K562 (cell line): ENCODE measurements at places on chromosomes 7 and 10.
A peak's percentile ranks its signal among the peaks of the same experiment; 100 is the strongest.

- DNase-seq, result no peak
Observed at GRCh38 chr7:44046321-44047061, 2.0 kb downstream of the DBNL start.

GRCh38 chr7:110010359-110010758 is 1080.6 kb upstream of the LRRN3 start:
- DNase-seq, result no peak

DNA sequence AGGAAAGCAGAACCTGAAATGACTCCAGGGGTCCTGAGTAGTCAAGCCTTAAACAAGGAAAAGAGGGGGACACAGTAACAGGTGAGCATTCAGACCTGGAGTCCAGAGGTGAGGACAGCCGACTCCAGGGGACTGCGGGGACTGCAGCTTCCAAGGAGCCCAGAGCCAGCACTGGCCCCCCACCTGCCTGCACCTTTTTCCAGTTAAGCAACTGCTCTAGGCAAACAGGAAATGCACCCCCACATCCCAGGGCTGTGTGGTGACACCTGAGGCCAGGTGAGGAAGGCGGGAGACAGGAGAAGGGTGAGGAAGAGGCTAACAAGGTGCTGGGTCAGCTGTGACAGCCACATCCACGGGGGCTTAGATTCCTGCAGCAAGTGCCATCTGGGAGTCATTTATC is 20.1 kb upstream of the EN2 start:
- no peak for DNase-seq

DNA sequence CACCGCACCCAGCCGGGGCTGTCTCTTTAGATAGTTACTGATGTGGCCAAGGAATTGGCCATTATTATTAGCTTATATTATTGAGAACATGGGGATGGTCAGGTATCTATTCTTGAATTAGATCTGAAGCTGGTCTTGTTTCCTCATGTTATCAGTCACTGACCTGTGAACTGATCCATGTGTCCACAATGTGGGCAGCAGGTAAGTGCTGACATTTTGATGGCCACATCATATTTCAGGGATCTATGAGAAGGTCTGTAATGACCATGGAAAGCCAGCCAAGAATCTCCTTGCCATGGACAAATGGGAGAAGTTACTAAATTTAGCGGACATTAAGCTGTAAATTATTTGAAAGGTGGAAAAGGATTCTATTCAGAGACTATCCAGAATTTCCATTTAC is 61.4 kb downstream of the GBF1 start:
- no peak for DNase-seq

- no peak for DNase-seq
Observed at GRCh38 chr7:54995610-54996363, 23.0 kb upstream of the EGFR start.

GRCh38 chr10:129467359-129468064 is 471 bp downstream of the MGMT start:
- DNase-seq, result no peak

GRCh38 chr7:118872568-118872967 is 648.1 kb downstream of the ANKRD7 start:
- DNase-seq, result no peak

DNA sequence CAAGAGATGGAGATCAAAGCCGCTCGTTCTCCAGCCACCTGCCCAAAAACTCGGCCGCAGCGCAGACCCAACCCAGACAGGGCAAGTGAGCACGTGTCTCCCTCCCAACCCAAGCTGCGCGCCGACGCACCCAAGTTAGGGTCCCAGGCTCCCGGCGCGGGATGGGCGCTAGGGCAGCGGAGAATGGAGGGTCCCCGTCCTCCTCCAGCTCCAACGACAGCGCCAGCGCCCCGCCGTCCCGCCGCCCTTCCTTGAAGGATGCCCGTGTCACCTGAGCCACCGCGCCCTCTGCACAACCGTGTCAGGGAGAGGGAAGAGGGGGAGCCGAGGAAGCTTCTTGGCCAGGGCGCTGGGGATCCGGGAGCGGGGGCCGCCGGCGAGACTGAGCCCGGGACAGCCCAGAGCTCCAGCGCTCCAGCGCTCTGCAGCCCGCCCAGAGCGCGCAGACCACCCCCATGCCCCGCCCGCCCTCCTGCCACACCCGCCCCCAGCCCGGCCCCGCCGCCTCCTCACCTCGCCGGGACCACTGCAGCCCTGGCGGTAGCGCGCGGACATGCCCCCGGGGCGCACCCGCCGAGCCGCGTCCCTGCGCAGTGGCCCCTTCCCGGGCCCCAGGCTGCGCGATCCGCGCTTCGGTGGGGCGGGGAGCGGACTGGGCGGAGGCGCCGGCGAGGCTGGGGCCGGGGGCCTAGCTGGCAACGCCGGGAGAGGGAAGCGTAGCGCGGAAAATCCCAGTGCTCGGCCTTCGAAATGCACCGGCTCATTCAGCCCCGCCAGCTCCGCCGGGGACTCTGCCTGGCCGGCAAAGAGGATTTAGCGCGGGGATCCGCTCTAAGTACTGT is at the start of gene SLC16A12:
Gene SLC16A12, minus strand, starts transcription at position 424 of the 842 bp plus-strand sequence. CDS start 73,016 bp downstream, outside the sequence.
- DNase-seq, result no peak

GRCh38 chr7:4774658-4775249 is 669 bp upstream of the AP5Z1 start:
- DNase-seq, result peak; percentile 39

DNA sequence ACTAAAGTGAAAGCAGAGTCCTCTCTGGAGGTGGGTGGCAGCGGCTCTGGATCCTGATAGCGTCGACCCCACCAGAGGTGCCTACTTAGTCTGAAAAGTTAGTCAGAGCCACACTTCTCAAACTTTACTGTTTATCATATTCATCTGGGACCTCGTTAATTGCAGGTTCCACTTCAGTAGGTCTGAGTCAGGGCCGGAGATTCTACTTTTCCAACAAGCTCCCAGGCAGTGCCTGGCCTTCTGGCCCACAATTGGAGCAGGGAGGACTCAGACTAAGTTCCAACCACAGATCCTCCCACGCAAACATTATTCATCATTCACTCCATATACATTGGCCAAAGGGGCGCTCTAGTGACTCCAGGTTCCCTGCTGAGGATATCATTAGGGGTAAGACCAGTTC is 78.1 kb downstream of the VSTM4 start:
- DNase-seq, result peak; percentile 55

DNA sequence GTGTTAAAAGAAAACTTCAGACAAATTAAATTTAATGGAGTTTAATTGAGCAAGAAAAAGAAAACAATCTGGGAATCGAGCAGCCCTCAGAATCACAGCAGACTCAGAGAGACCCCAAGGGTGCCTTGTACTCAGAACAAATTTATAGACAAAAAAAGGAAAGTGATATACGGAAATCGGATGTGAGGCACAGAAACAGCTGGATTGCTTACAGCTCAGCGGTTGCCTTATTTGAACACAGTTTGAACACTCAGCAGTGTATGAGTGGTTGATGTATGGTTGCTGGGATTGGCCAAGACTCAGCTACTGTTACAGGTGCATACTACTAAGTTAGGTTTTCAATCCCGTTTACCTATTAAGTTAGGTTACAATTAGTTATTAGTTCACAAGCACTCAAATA is 103.8 kb upstream of the LYZL1 start:
- no peak for DNase-seq

GRCh38 chr10:13213163-13213562 is 21.0 kb downstream of the UCMA start:
- DNase-seq, result no peak

DNA sequence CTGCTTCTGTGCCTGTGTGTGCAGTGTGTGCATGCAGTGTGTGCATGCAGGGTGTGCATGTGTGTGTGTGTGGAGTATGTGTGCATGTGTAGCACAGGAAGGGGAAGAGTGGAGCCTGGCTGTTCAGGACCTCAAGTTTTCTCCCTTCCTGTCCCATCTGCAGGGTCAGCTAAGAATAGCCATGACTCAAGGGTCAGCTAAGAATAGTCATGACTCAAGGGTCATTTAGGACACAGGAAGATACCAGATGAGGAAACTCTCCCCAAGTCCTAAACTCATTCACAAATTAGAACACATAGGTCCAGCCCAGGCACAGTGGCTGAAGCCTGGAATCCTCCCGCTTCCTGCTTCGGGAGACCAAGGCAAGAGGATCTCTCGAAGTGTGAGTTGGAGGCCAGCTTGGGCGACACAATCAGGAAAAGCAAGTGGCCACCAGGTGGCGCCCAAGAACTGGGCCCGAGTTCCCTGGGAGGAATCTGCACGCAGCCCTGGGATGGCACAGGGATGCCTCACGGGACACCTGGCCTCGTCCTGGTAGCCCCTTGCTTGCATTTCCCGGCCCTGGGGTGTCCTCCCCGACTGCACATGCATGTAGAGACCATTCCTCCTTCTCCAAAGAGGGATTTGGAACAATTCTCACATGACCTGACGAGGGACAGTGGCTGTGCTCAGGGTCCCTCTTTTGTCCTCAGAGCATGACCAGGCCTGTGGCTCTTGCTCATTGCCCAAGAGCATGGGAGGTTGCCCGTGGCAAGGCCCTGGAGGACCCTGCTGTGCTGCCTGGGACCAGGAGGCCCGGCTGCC is 21.4 kb upstream of the VOPP1 start:
- DNase-seq, result peak; percentile 63

GRCh38 chr10:22086730-22087401 is 83.3 kb upstream of the DNAJC1 start:
- DNase-seq, result peak; percentile 20

DNA sequence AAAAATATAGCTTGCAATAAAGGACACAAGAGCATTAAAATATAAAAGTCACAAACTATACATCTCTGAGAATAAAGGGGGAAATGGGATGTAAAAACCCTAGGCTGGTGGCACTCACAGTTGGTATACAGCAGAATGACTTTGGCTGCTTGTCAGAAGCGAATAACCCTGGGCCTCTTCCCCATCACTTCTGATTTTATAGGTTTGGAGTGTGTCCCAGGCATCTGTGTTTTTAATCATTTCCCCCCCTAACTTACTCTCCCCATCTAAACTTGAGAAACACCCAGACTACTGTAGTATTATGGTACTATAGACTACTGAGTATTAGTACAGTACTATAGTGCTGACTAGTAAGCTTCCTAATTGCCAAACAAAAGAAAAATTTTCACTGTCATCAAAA is 1.8 kb upstream of the RPA3 start:
- no peak for DNase-seq

- DNase-seq, result no peak
Observed at GRCh38 chr7:46071601-46072000, 150.5 kb upstream of the IGFBP3 start.

- no peak for DNase-seq
Observed at GRCh38 chr7:107582875-107583274, 2.8 kb downstream of the BCAP29 start.

GRCh38 chr7:22275661-22276060 is 81.3 kb downstream of the RAPGEF5 start:
- no peak for DNase-seq

GRCh38 chr10:86197166-86197790 is 169.3 kb downstream of the GRID1 start:
- no peak for DNase-seq
